ENCODE measurements at places on chromosomes 12 and 14.

- DNase-seq: no peak
Measured at GRCh38 chr14:105710119-105711043, 184.0 kb downstream of the TMEM121 start.

GRCh38 chr14:24232645-24233537, at the start of gene GMPR2:
TSS of gene GMPR2 (plus strand) at chr14:24232929. CDS start at chr14:24233254, 325 bp downstream.
- DNase-seq: peak; percentile 7

GRCh38 chr12:19031032-19031431, 98.5 kb upstream of the PLEKHA5 start:
- DNase-seq: peak; percentile 93

DNA sequence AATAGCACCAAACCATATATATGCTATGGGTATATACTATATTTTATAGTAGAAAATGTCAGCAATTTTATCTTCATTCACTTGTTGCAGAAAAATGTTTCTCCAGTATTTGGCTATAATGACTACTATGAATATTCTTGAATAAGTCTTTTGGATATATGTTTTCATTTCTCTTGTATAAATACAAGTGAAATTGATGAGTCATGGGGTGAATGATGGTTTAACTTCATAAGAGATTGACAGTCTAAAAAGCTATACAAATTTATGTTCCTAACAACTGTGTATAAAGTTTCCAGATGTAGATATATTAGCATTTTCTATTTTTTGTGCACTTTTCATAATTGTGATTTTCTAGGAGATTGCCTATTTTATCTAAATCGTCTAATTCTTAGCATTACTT, 714.8 kb downstream of the TRHDE start:
- DNase-seq: no peak

DNA sequence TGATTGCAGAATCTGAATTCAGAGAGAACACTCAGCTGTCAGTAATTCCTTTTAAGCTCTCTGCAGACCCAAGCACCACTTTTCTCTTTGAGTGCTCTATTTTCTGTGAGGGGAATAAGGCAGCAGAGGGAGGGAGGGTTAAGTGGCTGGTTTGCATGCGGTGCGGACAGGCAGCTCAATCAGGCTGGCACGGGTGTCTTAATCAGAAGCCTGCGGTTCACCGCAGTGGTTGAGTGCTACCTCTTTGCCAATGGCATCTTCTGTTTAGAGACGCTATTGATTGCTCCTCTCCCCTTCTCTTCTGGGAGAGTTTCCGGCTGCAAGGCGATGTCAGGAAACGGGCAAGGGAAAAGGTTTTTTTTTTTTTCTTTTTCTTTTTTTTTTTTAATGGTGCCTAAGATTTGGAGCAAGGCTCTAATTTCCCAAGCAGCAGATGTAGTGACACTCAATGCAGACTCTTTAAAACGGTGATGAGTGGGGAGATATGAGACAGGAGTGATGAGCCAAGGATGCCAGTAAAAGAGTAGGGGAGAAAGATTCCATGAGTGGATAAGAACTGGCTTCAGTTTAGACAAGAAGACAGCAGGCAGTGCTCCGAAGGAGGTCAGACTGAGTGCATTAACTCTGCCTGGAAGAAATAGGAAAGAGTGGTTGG, 533.7 kb upstream of the SEL1L start:
- DNase-seq: no peak

DNA sequence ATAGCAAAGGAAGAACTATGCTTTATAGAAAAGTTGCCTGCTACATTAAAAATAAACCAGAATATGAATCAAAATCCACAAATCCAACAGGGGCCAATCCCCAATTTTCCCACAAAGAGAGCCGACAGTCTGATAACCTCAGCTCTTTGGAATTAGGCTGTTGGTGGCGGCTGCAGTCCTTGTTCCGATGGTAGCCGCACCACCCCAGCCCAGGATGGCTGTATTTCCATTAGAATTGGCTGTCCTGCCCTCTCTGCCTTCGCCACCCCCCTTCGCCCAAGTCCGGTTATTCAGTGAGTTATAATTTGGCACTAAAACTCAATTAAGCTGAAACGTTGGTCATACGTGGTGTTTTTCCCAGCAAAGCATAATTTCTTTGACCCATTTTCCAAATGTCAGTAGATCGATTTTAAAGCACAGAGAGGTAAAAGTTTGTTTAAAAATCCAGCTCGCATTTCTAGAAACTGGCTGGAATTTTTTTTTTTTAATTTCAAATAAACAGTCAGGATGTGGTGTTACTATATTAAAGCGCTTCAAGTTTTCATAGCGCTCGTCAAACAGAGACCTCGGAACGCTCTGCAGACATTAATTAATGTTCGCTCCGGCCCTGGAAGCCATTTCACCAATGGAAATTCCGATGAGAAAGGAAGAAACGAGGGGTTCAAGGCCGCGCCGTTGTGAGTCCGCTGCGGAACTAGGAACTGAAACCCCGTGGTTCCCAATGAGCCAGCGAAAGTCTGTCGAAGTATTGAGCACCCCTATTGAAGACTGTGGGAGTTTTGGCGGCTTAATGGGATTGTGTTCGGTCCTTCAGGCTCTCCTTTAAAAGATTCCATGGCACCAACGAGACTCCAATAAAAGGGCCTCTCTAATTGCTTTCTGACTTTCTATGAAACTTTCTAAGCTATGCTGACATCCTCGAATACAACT, 104.8 kb upstream of the DIO3 start:
- no peak for DNase-seq

GRCh38 chr14:61452452-61452851, 131.1 kb downstream of the PRKCH start:
- DNase-seq: no peak

- DNase-seq: no peak
Measured at GRCh38 chr12:124561231-124561630, 6.2 kb downstream of the NCOR2 start.

GRCh38 chr12:106601496-106601895, 18.7 kb downstream of the RFX4 start:
- no peak for DNase-seq

GRCh38 chr14:80768646-80769045, 172.9 kb downstream of the CEP128 start:
- DNase-seq: no peak

DNA sequence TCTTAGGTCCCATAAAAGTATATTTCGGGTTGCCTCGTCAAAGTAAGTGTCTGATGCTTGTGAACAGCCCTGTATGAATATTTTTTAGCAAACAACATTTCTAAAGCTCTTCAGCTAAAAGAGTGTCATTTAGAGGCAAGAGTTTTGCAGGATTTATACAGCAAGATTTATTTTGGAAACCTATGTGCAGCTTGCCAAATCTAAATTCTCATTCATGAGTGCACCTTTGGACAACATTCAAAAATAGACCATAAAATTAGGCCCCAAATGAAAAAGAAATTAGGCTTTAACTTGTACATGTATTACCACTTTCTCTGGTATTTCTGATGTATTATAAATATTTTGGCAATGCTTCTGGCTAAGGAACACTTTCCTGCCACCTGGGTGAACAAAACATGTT, 224.4 kb upstream of the PDZRN4 start:
- no peak for DNase-seq

GRCh38 chr12:115199831-115200230, 515.9 kb upstream of the TBX3 start:
- DNase-seq: peak; percentile 84

GRCh38 chr12:93415723-93416464, 25.9 kb downstream of the UBE2N start:
- peak; percentile 62 for DNase-seq

DNA sequence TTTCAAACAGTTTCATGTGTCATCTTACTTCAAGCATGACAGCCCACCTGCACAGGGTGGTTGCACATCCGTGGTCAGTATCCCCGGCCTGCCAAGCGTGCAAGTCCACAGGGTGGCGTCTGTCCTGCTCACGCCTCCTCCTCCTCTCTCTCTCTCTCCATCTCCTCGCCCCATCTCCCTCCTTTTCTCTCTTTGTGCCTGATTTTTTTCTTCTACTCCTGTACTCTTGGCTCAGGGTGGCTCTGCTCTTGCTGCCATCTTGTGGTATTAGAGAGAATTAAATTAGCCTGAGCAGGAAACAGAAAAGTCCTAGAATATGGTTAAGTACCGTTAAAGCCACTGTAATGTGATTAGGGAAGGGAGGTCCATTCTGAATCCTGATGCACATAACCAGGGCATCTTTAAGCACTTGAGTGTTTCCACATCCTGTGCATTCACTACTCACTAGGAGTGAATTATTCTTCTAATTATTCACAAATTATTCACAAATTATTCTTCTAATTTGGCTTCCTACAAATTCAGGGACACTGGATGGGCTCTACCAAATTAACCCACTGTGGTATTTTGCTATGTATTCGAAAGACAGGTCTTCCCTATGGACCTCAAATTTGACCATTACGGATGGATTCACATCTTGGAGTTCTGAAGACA, 25.5 kb upstream of the DTX1 start:
- peak; percentile 66 for DNase-seq

DNA sequence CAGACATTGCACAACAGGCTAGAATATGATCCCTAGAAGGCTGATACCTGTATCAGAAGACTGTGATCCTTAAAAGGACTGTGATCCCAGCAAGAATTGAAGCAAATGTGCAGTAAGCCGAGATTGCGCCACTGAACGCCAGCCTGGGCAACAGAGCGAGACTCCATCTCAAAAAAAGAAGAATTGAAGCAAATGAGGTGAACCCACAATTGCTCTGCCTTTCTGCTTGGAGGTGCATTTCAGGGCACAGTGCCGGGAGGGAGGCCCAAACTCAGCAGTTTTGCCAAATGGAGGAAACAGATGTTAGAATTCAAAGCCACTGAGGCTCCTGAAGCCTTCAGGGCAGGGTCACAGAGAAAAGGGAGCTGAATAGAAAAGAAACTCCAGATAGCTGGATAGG, 61.1 kb upstream of the COCH start:
- no peak for DNase-seq

DNA sequence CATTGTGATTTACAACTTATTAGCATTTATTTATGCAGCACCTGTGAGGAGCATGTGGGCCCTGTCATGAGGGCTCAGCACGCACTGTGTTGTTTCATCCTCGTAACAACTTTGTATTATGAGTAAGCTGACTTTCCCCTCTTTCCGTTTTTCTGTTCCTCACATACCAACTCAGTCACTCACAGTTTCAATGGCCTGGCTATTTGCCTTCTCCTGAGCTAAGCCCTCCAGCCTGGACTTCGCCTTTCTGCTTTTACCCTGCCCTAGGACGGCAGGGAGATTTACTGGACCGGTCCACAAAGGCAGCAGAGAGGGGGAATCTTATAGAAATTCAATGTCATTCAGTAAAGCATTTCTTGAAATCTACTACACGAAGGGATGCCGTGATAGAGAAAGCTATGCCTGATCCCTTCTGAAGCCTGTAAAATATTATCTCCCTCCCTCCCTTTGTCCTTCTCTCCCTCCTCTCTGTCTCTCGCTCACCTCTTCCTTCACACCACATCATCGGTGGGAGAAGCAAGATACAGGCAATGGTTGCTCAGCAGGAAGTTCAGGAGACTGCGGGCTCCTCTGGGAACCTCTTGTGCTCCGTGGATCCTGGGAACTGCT, 219.2 kb upstream of the TBX3 start:
- peak; percentile 95 for DNase-seq

GRCh38 chr12:69338936-69339335, 9.2 kb upstream of the LYZ start:
- DNase-seq: no peak

DNA sequence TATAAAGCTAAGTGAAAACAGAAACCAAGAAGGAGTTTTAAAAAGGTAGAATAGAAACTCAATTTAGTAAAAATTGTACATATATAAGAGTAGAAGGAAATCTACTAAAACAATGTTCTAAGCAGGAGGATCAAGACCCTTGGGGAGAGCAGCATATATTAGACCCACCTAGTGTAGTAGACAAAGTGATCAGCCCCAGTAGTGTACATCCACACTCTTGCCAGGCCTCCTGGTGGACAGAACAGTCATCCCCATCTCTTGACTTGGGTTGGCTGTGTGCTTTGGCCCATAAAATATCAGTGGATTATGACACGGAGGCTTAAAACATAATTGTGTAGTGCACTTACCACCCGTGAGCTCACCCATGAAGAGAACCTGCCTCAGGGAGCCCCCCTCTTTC, 10.9 kb upstream of the OTUB2 start:
- no peak for DNase-seq

GRCh38 chr12:64680235-64680634, 69.9 kb downstream of the RASSF3 start:
- DNase-seq: no peak

- DNase-seq: no peak
Measured at GRCh38 chr12:4289998-4290790, 16.6 kb downstream of the CCND2 start.

DNA sequence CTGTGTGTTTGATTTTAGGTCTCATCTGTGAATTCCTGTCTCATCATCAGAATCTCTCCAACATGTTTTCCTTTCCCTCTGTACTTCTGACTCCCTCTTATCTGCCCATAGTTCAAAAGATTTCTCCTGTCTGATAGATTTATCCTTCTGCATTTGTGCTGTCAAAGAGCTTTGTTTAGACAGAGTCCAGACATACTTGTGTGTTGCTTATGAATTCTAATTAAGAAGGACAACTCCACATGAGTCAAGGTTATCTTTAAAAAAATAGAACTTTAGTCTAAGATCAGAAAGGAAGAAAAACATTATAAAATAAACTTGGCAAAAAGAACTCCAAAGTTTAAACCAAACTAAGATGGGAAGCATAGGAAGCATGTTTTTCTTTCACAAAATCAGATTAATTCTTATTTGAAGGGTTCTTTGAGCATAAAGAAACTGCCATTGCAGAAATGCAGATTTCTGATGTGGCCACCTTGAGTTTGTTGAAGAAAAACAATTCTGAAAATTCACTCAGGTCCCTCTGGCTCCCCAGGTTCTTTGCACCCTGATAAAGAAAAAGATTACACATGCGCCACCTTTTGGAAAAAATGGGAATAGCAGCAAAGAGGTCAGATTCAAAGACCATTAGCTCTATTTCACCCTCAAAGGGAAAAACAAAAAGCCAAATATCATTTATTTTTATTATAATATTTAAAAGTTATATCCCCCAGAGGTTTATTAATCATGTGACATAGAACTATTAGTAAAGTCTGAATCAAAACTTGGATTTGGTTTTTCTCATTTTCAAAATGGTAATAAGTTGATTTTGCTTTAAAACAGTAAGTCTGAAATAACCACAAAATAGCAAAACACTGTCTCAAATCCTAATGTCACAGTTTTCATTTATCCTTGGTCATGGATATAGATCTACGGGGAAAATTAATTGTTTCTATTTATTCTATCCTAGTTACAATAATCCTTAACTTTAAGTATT, 143.7 kb upstream of the DCN start:
- DNase-seq: peak; percentile 76

GRCh38 chr12:121224591-121224990, 14.7 kb downstream of the P2RX4 start:
- DNase-seq: no peak

DNA sequence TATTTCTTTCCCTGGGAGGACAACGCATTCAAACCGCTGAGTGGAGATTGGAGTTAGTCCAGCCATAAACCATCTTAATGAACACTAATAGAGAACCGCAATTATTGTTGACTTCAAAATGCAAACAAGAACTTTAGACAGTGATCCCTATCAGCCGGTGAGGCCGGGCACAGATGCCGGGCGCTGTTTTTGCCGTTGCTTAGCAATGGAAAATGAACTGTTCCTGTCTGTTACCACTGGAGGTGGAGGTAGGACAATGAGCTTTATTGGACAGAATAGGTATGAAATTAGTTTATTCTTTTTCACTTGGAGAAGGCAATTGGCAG, 216.8 kb downstream of the TTC8 start:
- DNase-seq: no peak

GRCh38 chr12:95248604-95249360, 31.2 kb downstream of the VEZT start:
- DNase-seq: peak; percentile 78
